ENCODE measurements at places on chromosomes 11 and 22. TPM values are rescaled to one million over a fixed set of nuclear protein-coding genes. Genes with fewer than 3 reads are reported as not detected.

GRCh38 chr11:108221371-108221770 lies 1.1 kb downstream of the NPAT start:
- DNase-seq = no peak

DNA sequence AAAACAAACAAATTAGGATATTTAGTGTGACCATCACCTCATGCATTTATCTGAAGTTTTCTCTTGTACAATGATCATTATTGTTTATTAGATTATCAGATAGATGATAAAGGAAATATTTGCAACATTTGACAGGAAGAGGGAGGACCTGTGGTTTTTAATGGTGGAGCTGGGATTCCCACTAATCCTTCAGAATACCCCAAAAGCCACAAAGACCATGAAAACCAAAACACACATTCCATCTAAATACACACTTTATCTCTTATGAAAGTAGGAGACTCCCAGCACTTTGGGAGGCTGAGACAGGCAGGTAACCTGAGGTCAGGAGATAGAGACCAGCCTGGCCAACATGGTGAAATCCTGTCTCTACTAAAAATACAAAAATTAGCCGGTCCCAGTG lies 7.6 kb upstream of the NDUFV1 start:
- no peak for DNase-seq

DNA sequence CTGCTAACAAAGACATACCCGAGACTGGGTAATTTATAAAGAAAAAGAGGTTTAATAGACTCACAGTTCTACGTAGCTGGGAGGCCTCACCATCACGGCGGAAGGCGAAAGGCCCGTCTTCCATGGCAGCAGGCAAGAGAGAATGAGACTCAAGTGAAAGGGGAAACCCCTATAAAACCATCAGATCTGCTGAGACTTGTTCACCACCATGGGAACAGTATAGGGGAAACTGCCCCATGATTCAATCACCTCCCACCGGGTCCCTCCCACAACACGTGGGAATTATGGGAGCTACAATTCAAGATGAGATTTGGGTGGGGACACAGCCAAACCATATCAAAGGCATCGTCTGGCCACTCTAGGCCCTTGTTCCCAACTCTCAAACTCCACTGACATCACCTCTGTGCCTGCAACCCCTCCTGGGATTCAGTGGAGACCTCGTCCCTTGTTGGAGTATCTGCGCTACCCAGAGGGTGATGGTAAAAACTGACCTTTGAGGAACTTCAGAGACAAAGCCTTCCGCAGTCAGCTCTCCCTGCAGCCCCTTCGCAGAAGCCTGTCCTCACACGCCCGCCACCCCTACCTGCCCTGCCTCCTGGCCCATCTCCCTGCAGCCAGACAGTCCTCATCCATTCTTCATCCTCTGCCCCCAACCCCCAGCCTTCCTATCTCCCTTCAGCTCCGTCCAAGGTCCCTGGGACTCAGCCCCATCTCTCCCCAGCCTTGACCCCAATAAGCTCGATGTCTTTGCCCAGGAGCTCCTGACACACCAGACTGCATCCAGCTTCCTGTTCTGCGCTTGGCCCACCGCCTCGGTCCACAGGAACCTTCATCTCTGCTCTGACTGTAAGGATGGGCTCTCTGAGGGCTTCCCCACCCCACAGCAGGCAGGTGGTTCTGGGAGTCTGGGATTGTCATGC lies 15.8 kb downstream of the CCND1 start:
- no peak for DNase-seq

- no peak for DNase-seq
These were observed 13.1 kb downstream of the GRIK4 start for GRCh38 chr11:120524536-120525085.

- no peak for DNase-seq
These were observed 1.0 kb downstream of the ZNF70 start for GRCh38 chr22:23749841-23750301.

DNA sequence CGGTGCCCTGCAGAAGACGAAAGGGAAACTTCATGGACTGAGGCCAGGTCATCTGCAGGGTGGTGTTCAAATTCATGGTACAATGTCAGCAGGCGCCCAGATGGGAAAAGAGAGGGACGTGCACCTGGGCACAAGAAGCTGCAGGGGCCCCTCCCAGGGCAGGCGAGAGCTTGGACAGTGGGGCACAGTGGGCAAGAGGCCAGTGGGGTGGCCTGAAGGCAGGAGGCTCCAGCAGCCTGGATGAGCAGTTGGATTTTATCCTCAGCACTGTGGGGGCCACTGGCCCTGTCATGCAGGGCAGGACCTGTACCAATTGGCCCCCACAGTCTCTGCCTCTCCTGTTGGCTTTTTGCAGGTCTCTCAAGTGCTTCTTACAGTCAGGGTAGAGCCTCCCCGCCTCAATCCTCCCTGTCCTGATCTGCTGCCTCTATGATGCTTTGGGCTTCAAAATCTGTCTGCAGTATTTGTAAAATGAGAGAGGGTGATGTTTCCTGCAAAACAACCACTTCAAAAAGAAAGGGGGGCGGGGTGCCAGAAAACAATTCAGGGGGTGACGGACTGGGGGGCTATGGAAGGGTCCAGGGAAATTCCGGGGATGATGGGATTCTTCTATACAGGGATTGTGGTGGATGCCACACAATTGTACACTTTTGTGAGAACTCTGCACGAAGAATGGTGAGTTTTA lies 1.7 kb upstream of the BID start:
- DNase-seq = no peak

DNA sequence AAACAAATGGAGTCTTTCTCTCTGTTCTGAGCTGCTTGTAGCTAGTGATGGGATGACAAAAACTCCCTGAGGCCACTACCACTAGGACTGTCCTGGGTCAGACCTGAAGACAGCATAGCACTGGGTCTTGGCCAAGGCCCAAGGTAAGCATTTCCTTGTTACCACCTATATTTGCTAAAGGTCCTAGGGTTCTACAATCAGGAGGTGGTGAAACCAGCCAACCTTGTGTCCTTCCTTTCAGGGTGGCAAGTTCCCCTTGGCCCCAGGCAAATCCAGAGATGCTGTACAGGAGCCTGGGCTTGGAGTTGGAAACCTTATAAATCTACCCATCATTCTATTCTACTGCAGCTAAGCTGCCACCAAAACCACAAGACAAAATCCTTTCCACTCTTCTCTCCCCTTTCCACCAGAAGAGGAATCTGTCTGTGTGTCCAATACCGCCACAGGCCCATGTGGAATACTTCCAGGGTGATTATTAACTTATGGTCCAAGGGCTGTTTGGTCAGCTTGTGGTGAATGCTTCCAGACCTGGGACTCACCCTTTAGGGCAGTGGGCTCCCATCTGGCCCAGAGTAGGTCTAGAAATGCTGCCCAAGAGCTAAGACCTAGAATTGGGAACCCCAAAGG lies 16.8 kb downstream of the SLC22A25 start:
- DNase-seq = no peak

GRCh38 chr11:71563406-71563805 lies 2.0 kb upstream of the KRTAP5-10 start:
- DNase-seq = peak; percentile 32

GRCh38 chr22:17369439-17370025 lies at the start of gene CECR2:
TSS of gene CECR2 (plus strand) at chr22:17369460. CDS start at chr22:17369784, 324 bp downstream.
- no peak for DNase-seq

DNA sequence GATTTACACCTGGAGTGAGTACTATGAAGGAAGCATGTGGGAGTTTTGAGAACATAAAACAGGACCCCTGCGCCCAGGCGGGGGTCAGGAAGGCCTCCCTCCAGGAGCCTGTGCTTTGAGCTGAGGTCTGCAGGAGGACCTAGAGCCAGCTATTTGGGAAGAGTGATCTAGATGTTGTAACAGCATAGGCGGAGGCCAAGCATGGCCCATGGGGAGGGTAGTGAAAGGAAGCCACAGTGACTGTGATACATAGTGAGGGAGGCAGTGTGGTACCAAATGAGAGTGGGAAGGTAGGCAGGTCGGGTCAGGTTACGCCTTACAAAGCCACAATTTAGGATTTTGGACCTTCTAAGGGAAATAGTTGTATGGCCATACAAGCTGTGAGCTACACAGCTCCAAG lies 147.5 kb downstream of the PARVA start:
- DNase-seq = peak; percentile 14

Gene PHOX2A
- 0.89 TPM for total RNA-seq

Gene C11orf21
- total RNA-seq = 0.15 TPM

Gene CCT8L2
- not detected for total RNA-seq

Gene CHST1
- 1.4 TPM for total RNA-seq
